ENCODE measurements at places on chromosomes 16 and 17.

DNA sequence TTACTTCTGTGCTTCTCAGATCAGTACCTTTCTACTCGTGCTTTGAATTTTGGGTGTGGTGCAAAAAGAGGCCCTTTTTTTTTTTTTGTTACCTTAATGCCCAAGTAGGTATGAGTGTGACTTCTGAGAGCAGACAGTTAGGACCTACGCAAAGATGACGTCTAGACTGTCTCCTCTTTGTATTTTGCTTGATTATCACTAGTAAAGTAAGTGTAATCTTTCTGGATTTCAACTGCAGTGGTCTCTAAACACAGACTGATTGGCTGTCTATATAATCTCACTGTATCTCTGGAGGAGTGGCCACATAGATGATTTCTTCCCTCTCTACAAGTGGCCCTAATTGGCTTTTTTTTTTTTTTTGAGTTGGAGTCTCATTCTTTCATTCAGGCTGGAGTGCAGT lies 11.5 kb upstream of the CDK5R1 start:
- DNase-seq = no peak

DNA sequence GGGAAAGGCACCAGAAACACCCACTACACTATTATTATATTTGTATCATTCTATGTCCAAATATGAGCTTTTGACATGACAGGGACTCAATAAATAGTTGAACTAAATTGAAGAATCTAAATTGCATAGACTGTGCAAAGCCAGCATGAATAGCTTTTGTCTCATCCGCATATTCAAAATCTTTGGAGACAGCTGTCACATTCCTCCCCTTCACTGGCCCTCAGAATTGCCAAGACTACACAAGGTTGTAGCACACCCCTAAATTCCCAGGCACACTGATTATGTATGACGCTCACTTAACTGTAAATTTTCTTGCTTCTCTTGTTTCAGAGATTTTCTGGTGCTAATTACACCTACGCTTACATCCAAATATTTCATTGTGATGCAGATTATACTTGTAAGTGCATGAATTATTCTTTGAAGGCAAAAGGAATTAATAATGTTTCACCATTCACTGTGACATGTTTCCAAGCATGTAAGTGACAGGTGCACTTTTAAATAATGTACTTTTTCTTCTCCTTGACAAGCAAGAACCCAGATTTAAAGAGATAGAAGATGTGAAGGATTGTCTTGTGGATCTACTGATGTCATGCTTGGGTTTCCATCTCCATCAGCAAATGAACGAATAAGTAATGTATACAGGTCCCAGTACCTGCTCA lies 47.5 kb downstream of the CA10 start:
- no peak for DNase-seq

- DNase-seq = no peak
Observed at GRCh38 chr16:30030011-30030685, 923 bp downstream of the TLCD3B start.

- DNase-seq = peak; percentile 24
Observed at GRCh38 chr16:24610416-24610755, 71.0 kb downstream of the RBBP6 start.

DNA sequence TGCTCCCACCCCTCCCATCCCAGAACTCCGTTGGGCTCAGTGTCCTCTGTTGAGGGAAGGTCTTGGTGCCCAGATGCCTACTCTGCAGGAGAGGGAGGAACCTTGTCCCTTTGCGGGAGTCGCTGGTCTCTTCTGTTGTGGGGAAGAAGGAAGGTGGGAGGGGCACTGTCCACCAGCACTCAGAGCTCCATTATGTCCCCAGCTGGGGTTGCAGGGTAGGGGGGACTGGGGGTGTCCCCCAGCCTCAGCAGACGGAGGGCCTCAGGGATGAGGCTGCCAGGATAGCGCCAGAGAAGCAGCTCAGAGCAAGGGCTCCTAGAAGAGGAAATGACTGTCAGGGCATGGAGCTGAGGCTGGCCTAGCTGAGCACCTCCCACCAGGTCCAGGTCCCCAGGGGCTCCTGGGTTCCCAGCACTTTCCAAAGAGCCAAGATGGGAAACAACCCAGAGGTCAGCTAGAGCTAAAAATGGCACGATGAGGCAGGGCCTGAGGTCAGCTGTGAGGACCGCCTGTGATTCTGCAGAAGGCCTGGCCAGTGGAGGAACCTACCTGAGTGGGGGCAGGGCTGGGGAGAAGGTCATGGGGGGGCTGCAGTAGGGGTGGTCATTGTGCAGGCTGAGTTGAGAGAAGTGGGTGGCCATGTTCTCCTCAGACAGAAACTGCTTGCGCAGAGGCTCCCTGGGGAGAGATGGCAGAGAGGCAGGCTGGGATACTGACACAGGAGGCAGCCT lies 893 bp downstream of the HCFC1R1 start:
- DNase-seq = no peak

GRCh38 chr16:73430138-73430537 lies 382.2 kb upstream of the ZFHX3 start:
- no peak for DNase-seq

DNA sequence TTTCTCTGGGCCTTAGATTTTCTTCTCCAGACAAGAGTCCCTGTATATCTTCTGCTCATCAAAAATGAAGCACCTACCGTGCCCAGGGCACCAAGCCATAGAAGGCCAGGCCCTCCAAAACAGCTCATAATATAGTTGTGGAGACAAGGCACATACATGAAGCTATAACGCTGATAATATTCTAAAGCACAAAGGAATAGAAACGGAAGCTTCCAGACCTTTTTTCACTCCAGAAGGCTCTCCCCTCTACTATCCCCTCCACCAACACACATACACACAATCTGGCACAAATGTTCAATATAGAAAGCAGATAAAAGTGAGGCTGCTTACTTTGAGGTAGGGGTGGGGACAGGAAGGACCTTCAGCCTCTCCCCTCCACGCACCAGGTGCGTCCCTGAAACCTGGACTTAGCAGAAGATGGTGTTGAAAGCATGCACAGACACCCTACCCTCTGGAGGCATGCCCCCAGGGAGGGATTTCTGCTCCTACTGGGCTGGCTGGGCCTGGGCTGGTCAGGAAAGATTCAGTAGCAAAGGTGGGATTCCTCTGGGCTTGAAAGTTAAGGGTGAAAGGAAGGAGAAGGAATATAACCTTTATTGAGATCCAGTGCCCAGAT lies 14.1 kb upstream of the SUPT4H1 start:
- DNase-seq = no peak

GRCh38 chr17:67156269-67157199 lies 88.5 kb downstream of the HELZ start:
- DNase-seq = peak; percentile 35
